COR-L47 (cell line): ENCODE measurements at places on chromosomes 5 and 9.

- DNase-seq: no peak
Observed at GRCh38 chr9:21350787-21351186, at the start of gene IFNA6. Gene IFNA6, minus strand, starts transcription at chr9:21350887. Its CDS starts 0 bp downstream, at chr9:21350887.

- DNase-seq: no peak
Observed at GRCh38 chr5:77632526-77633206, 5.8 kb downstream of the OTP start.

GRCh38 chr9:107810461-107810961 lies 320.9 kb upstream of the KLF4 start:
- DNase-seq: no peak

DNA sequence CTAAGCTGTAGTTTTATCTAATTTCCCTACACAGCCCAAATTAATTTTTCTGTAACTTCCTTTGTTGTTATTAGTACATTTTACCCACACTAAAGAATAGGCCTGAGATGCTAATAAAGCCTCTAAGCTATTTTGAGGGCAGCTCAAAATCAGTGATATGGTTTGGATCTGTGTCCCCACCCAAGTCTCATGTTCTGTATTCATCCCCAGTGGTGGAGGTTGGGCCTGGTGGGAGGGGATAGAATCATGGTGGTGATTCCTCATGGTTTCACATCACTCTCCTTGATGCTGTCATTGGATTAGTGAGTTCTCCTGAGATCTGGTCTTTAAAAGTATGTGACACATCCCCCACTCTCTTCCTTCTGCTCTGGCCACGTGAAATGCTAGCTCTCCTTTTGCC lies 27.3 kb downstream of the LURAP1L start:
- no peak for DNase-seq

DNA sequence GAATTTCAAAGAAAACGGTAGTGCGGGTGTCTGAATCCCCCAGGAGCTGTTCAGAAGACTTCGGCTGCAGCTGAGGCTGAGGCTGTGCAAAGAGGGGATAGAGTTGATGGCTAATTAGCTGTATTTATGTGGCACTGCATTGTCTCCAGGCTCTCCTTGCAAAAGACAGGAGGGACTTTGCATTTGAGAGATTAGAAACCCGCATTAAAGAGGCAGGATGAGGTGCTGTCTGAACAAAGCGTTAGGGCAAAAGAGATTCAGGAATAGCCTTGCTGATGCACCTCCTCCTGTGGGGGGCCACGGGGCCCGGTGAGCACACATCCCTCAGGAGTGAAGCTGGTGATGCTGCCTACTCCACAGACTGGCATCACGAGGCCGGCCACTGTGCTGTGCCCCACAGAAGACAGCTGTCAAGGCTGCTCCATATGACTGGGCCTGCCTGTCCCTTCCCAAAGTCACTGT lies 343.6 kb upstream of the DAP start:
- no peak for DNase-seq

DNA sequence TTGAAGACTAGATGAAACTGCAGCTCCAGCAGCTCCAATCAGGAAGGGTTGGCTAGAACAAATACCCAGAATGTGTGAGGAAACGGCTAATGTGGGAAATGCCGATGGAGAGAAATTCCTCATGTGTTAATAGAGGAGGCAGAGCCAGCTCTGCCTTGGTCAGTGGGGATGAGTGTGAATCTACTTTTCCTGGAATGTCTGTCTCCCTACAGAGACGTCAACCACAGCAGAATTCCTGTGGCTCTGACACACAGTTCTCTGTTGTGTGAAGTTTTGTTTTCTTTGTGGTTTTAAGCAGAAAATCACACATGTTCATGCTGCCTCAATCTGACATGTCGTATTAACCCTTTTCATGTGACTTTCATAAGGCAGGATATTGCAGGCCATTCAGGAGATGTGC lies 476.6 kb upstream of the WWC1 start:
- DNase-seq: no peak

DNA sequence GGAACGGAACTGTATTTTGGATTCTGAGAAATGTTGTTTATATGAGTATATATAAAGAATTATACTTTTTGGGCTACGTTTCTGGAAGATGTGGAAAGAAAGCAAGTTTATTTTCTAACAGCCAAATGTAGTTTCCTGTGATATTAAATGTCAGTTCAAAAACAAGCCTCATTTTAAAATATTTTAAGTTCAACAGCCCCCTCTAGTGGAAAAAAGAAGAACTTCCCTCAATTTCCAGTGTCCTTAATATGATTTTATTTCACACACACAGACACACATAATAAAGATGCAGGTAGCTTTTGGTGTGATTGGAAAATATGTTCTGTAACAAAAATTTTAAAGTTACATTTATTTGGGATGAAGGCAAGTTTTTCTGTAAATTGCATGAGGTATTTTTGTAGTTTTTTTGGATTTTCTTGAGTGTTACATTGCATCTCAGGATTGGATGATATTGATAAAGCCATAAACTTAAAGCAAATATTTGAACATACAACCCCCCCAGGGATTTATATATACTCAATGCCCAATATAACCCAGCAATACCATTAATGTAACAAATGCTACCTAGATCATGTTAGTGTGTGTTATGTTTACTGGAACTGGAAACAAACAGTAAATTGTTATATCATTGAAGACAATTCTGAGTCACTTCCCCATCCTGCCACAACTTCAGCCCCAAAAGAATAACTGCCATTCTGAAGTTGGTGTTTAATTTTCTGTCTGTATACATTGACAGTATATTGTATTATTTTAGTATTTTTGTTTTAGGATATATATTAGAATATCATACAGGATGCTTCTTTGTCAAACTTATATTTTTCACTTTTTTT lies 54.0 kb downstream of the CCDC171 start:
- DNase-seq: peak; percentile 27

GRCh38 chr9:100090880-100091279 lies 7.9 kb downstream of the ERP44 start:
- no peak for DNase-seq

- DNase-seq: peak; percentile 46
Observed at GRCh38 chr9:131178382-131178781, 53.0 kb downstream of the NUP214 start.

- DNase-seq: no peak
Observed at GRCh38 chr9:97511655-97512427, 10.4 kb downstream of the TMOD1 start.

- no peak for DNase-seq
Observed at GRCh38 chr9:99103901-99104458, 933 bp upstream of the TGFBR1 start.

DNA sequence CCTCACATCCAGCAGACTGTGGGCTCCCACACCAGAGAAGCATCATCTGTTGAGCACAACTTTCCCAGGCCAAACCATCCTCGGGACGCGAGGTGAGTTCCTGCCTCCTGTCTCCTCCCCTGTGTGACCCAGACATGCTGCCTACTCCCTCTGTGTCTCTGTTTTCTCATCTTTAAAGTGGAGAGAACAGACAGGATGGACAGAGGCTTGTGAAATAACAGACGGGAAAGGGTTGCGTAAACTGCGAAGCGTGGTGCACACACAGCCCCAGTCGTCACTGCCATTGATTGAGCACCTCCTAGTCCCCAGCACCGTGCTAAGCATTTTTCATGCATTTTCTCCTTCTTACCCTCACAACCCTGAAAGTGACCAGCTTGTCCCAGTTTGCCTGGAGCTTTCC lies 52.1 kb upstream of the LMX1B start:
- no peak for DNase-seq

- no peak for DNase-seq
Observed at GRCh38 chr9:121322037-121322736, 47.9 kb downstream of the STOM start.

GRCh38 chr9:75927356-75927755 lies 36.9 kb downstream of the PCSK5 start:
- DNase-seq: no peak

- peak; percentile 88 for DNase-seq
Observed at GRCh38 chr9:13568841-13569601, 289.5 kb upstream of the MPDZ start.

DNA sequence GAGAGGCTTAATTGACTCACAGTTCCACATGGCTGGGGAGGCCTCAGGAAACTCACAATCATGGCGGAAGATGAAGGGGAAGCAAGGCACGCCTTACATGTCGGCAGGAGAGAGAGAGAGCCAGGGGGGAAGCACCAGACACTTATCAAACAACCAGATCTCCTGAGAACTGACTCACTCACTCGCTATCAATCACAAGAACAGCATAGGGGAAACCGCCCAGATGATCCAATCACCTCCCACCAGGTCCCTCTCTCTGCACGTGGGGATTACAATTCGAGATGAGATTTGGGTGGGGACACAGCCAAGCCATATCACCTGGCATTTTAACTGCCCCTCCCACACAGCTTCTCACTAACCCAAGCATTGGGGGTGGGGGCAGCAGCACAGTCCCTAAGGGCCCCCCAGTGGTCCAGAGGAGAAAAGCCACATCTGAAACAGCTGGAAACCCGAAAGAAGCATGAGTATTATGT lies 76.1 kb upstream of the ASS1 start:
- no peak for DNase-seq

DNA sequence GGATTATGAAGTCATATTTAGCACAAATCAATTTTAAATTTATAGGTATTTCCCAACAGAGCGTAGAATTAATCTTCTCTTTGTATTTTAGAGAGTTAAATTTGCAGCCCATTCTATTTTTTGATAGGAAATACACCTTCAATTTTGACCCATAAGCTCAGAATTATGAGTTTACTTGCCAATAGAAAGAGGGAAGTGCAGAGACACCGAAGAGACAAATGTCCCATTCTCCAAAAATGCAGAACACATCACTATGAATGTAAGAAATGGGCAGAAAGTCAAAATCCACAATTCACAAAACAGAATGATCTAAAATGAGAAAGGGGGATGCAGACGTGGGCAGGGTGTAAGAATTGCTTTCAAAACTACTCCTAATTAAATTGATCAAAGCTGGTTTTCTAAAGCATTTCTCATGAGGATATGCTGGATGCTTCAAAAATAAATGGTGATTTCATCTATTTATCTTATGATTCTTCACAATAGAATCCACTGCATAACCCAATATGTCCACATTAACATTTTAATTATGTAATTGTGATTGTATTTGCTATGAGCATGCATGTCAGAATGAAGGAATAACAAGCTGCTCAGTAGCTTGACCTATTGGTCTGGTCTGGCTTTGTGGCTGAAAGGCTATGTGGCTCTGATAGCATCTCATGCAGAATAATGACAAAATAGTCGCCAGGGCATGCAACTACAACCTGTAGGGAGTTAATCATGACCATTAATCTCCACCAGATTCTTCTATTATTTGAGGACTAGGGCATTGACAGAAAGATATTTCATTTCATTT lies 550.1 kb upstream of the CDH18 start:
- no peak for DNase-seq

- DNase-seq: no peak
Observed at GRCh38 chr9:81389569-81389993, 299.8 kb downstream of the TLE1 start.

DNA sequence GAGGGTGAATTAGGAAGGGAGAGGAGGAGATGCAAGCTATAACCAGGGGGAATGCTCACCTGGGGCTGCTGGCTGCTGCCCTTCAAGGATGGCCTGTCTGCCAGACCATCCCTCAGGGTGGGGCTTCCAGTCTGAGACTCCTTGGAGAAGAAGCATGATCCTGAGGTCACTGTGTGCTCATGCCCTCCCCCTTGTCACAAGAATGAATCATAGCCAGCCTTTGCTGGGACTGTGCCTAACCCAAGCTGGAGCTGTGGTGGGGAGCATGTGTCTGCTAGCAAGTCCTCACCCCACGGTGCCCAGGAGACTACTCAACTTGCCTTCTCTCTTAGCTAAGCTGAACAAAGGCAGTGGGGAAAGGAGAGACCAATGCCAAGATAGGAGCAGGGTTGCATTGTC lies 463.6 kb downstream of the SPOCK1 start:
- no peak for DNase-seq

GRCh38 chr9:82555431-82556051 lies 507.4 kb downstream of the RASEF start:
- DNase-seq: peak; percentile 38

- peak; percentile 4 for DNase-seq
Observed at GRCh38 chr5:6652025-6652424, 18.8 kb downstream of the SRD5A1 start.

- no peak for DNase-seq
Observed at GRCh38 chr5:113760486-113760885, 247.0 kb downstream of the YTHDC2 start.

- DNase-seq: peak; percentile 80
Observed at GRCh38 chr5:141878711-141879425, 658 bp upstream of the PCDH1 start.

GRCh38 chr9:125841444-125841843 lies 94.3 kb downstream of the PBX3 start:
- DNase-seq: no peak

GRCh38 chr9:125889476-125890419 lies 142.6 kb downstream of the PBX3 start:
- peak; percentile 82 for DNase-seq

- no peak for DNase-seq
Observed at GRCh38 chr9:130194378-130194932, 22.3 kb downstream of the NCS1 start.

DNA sequence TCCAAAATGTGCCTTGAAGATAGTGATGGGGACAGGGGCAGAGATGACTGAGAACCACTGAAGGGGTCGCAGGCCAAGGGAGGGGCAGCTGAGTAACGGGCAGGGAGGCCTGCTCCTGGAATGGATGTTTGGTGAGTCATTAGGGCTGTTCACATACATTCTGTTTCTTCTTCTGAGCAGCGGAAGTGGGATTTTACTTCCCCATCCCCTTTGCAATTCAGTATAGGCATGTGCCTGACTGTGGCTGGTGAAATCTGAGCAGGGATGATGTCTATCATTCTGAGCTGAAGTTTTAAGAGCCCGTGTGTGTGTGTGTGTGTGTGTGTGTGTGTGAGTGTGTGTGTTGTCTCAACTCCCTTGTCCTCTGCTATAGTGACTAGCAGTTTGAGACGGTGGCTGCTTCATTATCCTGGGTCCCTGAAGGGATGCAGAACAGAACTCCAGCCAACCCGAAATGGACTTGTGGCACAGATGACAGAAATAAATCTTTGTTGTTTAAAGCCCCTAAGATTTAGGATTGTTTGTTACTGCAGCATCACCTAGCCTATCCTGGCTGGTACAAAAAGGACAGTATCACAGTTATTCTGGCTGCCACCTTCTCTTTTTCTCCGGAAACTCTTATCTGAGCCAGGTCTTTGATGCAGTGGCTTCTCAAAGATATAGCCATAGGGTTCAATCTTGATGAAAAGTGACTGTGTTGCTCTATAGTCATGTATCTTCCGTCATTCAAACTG lies 29.2 kb upstream of the TGFBI start:
- no peak for DNase-seq

- no peak for DNase-seq
Observed at GRCh38 chr5:5795074-5795771, 372.7 kb downstream of the ICE1 start.
